ENCODE measurements at places on chromosomes 11 and 22.

DNA sequence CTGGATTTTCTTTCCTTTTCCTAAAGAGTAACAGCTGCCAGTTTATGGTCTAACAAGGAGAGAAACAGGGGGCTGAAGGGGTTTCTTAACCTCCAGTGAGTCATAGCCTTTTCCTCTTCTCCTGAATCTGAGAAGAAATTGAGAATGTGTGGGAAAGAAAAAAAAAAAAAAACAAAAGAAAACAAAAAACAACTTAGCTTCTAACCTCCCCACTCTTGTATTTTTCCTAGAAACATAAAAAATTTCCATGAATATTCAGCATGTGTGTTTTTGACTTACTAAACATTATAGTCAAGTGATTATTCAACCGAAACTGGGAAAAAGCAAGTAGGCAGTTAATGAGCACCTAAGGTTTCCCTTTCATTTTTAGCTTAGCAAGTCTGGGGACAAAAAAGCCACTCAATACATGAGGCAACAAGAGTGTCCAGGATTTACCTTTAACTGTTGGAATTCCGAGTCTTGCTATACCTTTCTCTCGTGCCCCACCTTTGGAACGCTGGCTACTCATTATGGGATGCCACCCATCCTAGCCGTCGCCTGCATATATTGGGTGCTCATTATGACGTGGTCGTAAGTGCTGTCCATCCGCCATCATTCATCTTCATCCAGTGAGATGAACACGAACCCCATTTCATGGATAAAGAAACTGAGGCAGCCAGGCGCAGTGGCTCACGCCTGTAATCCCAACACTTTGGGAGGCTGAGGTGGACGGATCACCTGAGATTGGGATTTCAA, 2.4 kb downstream of the ASPHD2 start:
- no peak for DNase-seq

- DNase-seq, result no peak
Observed at GRCh38 chr11:129374081-129374992, 1.3 kb upstream of the BARX2 start.

DNA sequence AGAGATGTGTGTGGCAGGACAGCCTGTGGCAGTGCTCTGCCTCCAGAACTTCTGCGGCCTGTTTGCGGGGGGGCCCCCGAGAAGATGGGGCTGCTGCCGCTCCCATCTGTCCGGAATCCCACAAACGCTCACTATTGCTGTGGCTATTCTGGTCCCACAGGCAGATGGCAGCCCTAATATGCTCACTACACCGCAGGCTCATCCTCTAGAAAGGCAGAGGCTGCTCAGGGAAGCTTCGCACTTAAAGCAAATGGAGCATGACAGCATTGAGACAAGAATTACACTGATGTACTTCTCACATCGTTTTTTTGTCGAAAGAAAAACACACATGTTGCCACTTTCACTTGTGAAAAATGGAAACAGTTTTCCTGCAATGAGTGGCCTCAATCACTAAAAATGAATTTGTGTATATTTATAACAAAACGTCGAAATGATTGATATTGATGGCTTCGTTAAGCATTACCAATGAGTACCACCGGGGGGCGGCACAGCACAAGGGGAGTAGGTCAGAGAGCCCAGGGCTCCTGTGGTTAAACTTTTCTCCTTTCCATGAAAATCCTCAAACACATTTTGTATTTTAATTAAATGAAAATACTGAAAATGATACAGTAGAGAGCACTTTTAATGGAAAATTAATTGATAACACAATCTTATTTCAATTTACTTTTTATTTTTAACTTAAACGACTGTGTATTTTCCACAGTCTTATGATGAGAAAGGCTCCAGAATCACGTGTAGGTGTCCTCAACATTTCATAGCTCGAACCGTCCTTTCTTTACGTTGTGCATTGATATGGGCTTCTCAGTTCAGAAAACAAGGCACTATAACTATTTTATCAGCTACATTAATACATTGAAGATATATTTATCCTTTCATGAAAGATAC, 69.1 kb downstream of the CTTN start:
- peak; percentile 72 for DNase-seq

- DNase-seq, result no peak
Observed at GRCh38 chr11:34812905-34813576, 103.1 kb downstream of the APIP start.

GRCh38 chr11:128546916-128547315, 40.4 kb downstream of the ETS1 start:
- no peak for DNase-seq

- DNase-seq, result no peak
Observed at GRCh38 chr22:24685531-24686190, 82.7 kb downstream of the GGT1 start.

- no peak for DNase-seq
Observed at GRCh38 chr22:47837703-47838102, 1075.3 kb downstream of the TBC1D22A start.

GRCh38 chr11:109019342-109019936, 354.6 kb downstream of the DDX10 start:
- no peak for DNase-seq

DNA sequence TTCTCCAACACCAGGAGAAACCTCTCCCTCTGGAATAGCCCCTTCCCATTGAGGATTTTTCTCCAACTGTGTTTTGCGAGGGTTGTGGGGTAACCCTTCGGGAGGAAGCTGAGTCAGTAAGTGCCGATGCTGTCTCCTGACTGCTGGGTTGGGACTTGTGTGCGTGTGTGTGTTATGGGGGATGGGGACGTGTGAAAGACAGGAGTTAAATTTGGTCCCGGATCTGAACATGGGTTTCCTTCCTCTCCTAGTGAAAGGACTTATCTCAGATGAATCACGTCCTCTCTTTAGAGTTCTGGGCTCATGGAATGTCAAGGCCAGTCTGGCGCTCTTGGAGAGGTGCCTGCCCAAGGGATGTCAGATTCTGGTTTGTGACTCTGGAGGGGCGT, 33.3 kb downstream of the KIAA1671 start:
- no peak for DNase-seq

- no peak for DNase-seq
Observed at GRCh38 chr11:47257517-47258316, at the start of gene NR1H3. Gene NR1H3, plus strand, starts transcription at chr11:47257996. Its CDS starts 1,221 bp downstream, at chr11:47259217.

DNA sequence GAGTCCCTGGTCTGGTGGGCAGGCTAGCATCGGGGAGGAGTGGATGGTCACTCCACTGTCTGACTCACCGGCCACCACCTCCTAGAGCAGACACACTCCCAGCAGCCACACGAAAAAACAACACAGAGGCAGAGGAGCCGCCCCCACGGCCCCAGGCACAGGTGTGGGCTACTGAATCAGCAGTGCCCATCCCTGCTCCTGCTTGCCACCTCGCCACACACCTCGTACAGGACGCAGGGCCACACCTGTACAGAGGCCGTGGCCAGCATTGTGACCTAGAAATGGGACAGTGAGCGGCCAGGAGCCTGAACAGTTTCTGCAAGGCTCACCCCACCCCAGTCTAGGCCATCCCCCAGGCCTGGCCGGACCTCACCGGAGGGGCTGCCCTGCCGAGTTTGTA, 14.0 kb downstream of the TRIM29 start:
- no peak for DNase-seq

- peak; percentile 44 for DNase-seq
Observed at GRCh38 chr22:32378707-32379272, 21.1 kb downstream of the RFPL3 start.

- DNase-seq, result no peak
Observed at GRCh38 chr22:37082251-37082873, 27.2 kb downstream of the TMPRSS6 start.

DNA sequence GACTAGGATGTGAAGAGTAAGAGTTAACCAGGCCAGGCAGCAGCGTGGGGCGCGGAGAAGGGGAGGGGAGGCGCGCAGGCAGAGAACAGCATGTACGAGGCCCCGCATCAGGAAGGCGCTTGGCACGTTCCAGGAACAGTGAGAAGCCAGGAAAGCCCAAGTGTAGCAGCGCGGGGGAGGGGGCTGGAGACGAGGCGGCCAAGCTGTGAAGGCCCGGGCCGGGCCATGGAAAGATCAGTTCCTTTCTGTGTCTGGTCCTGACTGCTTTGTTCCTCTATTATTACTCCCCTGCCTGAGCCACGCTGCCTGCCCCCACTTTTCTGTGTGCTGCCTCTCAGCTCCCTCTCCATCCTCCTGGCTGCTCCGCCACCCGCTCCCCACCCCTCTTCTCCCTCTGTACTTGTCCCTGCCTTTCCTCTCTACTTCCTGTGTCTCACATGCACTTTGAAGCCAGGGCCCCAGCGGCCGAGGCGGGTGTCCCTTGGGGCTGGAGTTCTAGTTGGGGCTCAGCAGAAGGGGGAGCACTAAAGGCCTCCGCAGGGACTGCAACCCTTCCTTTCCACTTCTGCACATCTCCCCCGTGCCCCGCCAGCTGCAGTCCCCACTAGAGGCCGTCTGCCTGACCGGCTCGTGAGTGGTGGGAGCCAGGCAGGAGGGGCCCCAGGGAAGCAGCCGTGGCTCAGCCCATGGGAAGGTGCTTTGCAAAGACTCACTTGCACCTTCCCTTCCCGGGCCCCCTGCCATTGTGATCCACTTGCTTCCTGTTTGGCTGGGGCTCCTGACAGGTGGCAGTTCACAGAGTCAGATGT, 63.7 kb downstream of the PRDM11 start:
- DNase-seq, result no peak

DNA sequence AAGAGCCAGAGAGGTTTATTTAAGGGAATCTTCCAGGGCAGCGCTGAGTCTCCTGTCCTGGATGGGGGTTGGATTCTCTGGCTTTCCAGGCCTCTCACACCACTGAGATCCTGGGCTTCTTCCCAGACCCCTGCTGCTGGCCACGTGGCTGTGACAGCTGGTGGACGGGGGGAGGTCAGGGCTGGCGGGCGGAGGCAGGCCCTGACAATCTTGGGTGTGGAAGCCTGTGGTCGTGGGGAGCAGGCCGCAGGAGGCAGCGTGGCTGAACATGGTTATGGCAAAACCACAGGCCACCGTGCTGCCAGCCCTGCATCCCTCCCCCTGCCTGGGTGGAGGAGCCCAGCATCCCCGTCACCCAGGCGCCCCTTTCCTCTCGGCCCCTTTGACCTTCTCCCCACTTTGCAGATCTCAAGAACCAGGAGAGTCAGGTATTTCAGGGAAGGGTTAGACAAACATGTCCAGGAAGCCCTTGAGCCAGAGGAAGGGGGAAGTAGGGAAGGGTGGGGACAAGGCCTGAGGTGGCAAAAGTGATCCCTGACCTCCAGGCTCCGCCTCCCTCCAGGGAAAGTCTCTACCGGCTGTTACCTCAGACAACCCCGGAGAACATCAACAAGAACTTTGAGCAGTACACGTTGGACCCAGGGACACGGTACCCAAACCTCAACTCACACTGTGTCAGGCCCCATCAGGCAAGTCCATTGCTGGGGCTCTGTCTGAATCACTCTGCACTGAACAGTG, 111.8 kb downstream of the MICAL2 start:
- no peak for DNase-seq

- no peak for DNase-seq
Observed at GRCh38 chr11:15048616-15049015, 24.8 kb upstream of the CALCB start.

DNA sequence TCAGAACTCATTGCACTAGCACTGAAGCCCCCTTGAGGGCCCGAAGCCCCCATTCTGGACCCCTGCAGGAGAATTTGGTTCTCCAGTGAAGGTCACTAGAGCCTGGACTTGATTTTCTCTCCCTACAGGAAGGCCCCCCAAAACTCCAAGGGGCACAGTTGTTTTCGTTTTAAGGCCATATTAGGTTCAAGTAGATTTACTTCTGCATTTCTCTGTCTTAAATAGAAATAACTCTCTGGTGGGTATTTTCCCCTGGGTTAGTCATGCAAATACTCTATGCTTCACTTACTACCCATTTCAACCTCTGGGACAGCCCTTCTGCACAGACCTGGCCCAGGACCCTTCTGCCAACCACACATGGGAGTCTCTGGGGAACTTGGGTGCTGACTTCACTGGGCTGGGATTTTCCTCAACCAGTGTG, 41.6 kb downstream of the WEE1 start:
- no peak for DNase-seq

DNA sequence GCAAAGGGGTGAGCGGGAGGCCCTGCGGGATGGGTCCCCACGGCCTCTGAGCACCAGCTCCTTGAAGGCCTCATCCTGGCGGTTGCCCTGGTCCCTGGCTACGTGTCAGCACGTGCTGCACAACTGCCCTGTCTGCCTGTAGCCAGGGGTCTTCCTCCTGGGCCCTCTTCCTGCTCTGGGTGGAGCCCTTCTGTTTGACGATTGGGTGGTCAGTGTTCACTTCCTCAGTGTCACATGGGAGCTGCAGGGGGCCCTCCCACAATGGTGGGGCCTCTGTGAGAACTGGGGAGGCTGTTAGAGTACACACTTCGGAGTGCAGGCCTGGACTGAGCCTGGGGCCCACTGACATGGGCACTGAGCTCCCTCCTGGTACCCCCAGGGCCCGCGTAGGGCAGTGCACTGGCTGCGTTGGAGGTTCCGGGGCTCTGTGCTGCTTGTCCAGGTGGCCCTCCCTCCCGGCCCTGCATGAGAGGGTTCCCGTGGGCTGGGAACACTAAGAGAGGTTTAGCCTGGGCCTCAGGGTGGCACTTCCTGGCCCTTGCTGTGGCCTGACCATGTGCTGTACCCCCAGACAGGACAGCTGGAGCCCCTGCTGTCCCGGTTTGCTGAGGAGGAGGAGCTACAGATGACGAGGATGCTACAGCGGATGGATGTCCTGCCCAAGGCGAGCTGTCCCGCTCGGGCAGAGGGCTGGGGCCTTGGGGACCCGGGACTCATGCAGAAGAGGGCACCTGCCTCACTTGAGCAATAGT, 13.8 kb downstream of the DGCR6L start:
- no peak for DNase-seq

GRCh38 chr11:32478277-32478731, 43.0 kb upstream of the WT1 start:
- peak; percentile 29 for DNase-seq

DNA sequence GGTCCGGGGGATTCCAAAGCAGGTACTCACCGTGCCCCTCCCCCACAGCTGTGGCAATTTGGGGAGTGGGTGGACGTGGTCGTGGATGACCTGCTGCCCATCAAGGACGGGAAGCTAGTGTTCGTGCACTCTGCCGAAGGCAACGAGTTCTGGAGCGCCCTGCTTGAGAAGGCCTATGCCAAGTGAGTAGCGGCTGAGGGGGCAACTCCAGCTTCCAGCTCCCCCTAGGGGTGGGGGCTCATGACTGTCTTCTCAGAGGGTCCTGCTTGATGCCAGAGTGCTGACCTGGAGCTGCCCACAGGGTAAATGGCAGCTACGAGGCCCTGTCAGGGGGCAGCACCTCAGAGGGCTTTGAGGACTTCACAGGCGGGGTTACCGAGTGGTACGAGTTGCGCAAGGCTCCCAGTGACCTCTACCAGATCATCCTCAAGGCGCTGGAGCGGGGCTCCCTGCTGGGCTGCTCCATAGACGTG, 4.2 kb downstream of the CAPN1 start:
- no peak for DNase-seq

DNA sequence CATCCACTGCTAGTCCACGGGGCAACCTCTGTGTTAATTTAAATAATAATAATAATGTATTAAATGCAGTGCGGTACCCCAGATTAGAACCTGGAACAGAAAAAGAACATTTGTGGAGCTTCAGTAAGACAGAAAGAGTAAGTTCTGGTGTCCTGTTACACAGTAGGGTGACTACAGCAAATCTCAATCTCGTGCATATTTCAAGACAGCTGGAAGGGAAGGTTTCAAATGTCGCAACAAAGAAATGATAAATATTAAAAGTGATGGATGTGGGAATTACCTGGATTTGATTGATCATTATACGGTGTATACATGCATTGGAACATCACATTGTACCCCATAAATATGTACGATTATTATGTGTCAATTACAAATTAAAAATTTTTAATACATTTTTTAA, 1.7 kb upstream of the RAC2 start:
- DNase-seq, result no peak

Measured in NCI-H1694 (cell line).